ENCODE measurements at places on chromosomes 12 and 14.

DNA sequence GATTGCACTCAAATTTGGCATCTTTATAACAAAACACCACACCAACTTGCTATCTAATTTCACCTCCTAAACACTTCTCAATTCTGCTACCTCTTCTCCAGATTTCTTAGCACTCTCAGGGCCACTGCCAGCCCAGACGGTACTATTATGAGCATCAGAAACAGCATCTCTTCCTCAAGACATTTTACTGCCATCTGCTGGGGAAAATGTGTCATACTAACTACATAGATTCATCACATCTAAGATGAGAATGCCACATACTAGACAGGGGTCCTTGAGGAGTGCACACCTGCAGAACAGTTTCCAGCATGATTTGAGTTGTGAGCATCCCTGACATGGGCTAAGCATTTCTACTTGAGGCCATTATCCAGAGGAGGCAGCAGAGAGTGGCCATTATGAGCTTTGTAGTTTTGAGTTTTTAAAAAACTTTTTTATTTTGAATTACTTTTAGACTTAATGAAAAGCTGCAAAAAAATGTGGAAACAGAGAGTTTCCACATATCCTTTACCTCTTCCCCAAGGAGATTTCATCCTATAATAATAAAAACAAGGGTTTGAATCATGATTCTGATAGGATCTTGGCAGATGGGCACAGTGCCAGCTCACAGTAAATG is 15.1 kb upstream of the GRIP1 start:
- H3K4me1 ChIP-seq: no peaks in the 10 kb centered on the region
- H3K27me3 ChIP-seq: no peaks in the 10 kb centered on the region
- no peak overlapping the region for H3K27ac ChIP-seq
- no peaks in the 10 kb centered on the region for H3K36me3 ChIP-seq
- DNase-seq: no peak

DNA sequence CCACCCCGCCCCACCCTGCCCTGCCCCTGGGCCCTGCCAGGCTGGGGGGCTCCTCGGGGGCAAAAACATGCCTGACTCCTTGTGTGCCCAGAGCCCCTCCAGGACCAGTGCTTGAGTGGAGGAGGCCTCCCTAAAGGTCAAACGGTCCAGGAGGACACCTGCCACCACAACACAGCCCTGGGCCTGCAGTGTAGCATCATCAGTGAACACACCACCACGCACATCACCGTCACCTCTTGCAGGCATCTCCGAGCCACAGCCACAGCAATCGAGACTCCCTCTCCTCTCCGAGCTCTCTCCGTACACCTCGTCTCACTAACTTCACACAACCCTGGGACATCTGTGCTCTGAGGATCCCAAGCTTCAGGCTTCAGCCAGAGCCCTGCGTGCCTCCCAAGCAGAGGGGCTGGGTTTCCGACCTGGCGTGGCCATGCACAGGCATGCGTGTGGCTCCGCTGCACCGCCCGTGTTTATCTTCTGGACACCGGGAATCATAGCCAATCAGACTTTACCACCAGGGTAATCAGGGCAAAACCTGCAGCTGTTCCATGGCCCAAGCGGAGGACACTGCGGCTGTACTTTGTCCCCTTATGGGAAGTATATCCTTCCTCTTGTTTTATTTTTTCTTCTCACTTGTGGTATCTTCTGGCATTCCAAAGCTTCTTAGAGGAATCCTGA is 6.2 kb upstream of the DIO3 start:
- DNase-seq: no peak
- no peak overlapping the region for H3K4me3 ChIP-seq
- no peak overlapping the region for H3K27ac ChIP-seq
- no peaks in the 10 kb centered on the region for H3K36me3 ChIP-seq

DNA sequence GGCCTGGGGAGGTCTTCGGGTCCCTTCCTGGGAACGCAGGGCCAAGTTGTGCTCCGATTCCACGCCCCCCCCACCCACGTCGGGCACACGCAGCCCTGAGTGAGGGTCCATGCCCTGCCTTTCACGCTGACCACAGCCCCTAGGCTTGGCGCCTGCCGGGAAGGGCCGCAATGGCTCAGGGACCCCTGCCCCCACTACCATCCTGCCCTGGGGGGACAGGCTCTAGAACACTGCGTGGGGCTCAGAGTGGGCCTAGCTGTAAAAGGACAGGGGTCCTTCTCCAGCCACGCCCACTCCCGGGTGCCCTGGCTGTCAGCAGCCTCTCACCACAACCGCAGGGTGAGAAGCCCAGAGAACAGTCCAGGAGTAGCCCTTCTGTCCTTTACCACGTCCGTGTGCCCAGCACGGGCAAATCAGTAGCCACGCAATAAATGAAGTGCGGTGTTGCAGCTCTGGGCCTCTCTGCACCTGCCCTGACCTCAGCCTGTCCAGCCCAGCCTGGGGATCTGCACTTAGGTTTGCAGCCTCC is 9.4 kb upstream of the GPR68 start:
- H3K27me3 ChIP-seq: no peaks in the 10 kb centered on the region
- peak overlapping the region; percentile 85 for H3K4me3 ChIP-seq
- H3K27ac ChIP-seq: no peak overlapping the region
- H3K36me3 ChIP-seq: no peaks in the 10 kb centered on the region

- H3K27ac ChIP-seq: no peak overlapping the region
- no peaks in the 10 kb centered on the region for H3K36me3 ChIP-seq
- no peaks in the 10 kb centered on the region for H3K27me3 ChIP-seq
- peaks cover 3% of the 10 kb centered on the region for H3K4me1 ChIP-seq
These were observed 287.7 kb downstream of the BTG1 start for GRCh38 chr12:91857813-91858542.

Data from aorta (tissue), 5 donors.